Astrocyte (in vitro differentiated cells and primary cell): ENCODE measurements at places on chromosomes 16 and 17. TPM values are rescaled to one million over a fixed set of nuclear protein-coding genes. Genes with fewer than 3 reads are reported as not detected.

CNGB1 gene
- not detected in 2 replicates for total RNA-seq

TBC1D3C gene
- not detected in 2 replicates for total RNA-seq

MMP2 gene
- total RNA-seq, result 1,220 and 1,246 TPM in 2 replicates

COPZ2 gene
- total RNA-seq, result 25.1 and 38.3 TPM in 2 replicates

TVP23A gene
- 0.34 and 0.70 TPM in 2 replicates for total RNA-seq

FOXC2 gene
- total RNA-seq, result 15.8 and 15.9 TPM in 2 replicates

SPNS3 gene
- total RNA-seq, result not detected in 2 replicates

CDH3 gene
- total RNA-seq, result 13.2 and 14.1 TPM in 2 replicates

ZNF385C gene
- 0.36 and 0.39 TPM in 2 replicates for total RNA-seq

RND2 gene
- total RNA-seq, result 1.3 and 2.3 TPM in 2 replicates

APPBP2 gene
- 50.5 and 53.3 TPM in 2 replicates for total RNA-seq

DPEP1 gene
- total RNA-seq, result 0.11 and 0.22 TPM in 2 replicates

TERB1 gene
- 0.16 and 0.50 TPM in 2 replicates for total RNA-seq

NPEPPS gene
- total RNA-seq, result 112 and 143 TPM in 2 replicates

PDP2 gene
- total RNA-seq, result 12.1 and 16.8 TPM in 2 replicates

DNAAF1 gene
- total RNA-seq, result 0.30 and 0.38 TPM in 2 replicates

ATP1B2 gene
- total RNA-seq, result 0.65 and 0.89 TPM in 2 replicates

ZP2 gene
- not detected in 2 replicates for total RNA-seq

BAIAP3 gene
- total RNA-seq, result 1.4 and 2.6 TPM in 2 replicates

CCP110 gene
- total RNA-seq, result 14.6 and 14.7 TPM in 2 replicates

KRTAP4-1 gene
- total RNA-seq, result not detected in 2 replicates

TBCD gene
- total RNA-seq, result 31.8 and 35.6 TPM in 2 replicates

ZFP3 gene
- not detected in 2 replicates for total RNA-seq

TSPAN10 gene
- 2.7 and 3.2 TPM in 2 replicates for total RNA-seq

LITAFD gene
- total RNA-seq, result not detected in 2 replicates

CD300E gene
- not detected in 2 replicates for total RNA-seq

KRT9 gene
- 0.09 TPM in 1 of 2 replicates, not detected in the other for total RNA-seq

GPRC5C gene
- total RNA-seq, result 65.3 and 70.4 TPM in 2 replicates

TBC1D26 gene
- total RNA-seq, result 0.14 and 0.77 TPM in 2 replicates

HSBP1 gene
- 148 and 179 TPM in 2 replicates for total RNA-seq

SAMD14 gene
- total RNA-seq, result 9.7 and 10.8 TPM in 2 replicates

CFAP119 gene
- total RNA-seq, result 4.0 and 4.1 TPM in 2 replicates

NLRP1 gene
- 37.5 and 48.1 TPM in 2 replicates for total RNA-seq

PRR29 gene
- 0.54 and 0.94 TPM in 2 replicates for total RNA-seq

USP43 gene
- 5.3 and 7.0 TPM in 2 replicates for total RNA-seq

KLHL10 gene
- not detected in 2 replicates for total RNA-seq

HEATR9 gene
- not detected in 2 replicates for total RNA-seq

LGALS9B gene
- not detected in 2 replicates for total RNA-seq

TBC1D3G gene
- not detected in 2 replicates for total RNA-seq
